Fibroblast of lung (primary cell): ENCODE measurements at places on chromosomes 6 and 20. TPM values are rescaled to one million over a fixed set of nuclear protein-coding genes. Genes with fewer than 3 reads are reported as not detected.
A peak's percentile ranks its signal among the peaks of the same experiment; 100 is the strongest.

Gene MCM3
- total RNA-seq: 15.9 and 18.0 TPM in 2 replicates

Gene SIRPB1
- 0.17 and 1.0 TPM in 2 replicates for total RNA-seq

Gene OR2H1
- not detected in 2 replicates for total RNA-seq

Gene ATP9A
- 53.7 and 96.3 TPM in 2 replicates for total RNA-seq

DNA sequence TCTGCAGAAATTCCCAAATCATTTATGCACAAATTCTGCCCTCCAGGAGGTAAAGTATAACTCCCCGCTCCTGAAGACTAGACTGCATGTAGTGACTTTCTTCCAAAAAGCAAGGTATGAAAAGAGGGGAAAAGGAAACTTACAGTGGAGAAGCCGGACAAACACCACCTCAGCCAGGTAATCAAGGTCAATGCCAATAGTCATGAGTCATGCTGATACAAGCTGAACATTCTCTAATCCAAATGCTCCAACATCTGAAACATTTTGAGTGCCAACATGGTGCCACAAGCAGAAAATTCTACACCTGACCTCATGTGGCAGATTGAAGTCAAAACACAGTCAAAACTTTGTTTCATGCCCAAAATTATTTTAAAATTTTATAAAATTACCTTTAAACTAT is 165.6 kb downstream of the FOXA2 start:
- no peaks in the 10 kb centered on the region for H3K4me1 ChIP-seq
- no peaks in the 10 kb centered on the region for H3K36me3 ChIP-seq
- no peaks in the 10 kb centered on the region for H3K27me3 ChIP-seq
- H3K27ac ChIP-seq: no peak overlapping the region
- DNase-seq: no peak

- H3K4me3 ChIP-seq: no peak overlapping the region
- DNase-seq: no peak
- H3K27me3 ChIP-seq: no peaks in the 10 kb centered on the region
- no peak overlapping the region for H3K27ac ChIP-seq
- no peaks in the 10 kb centered on the region for H3K4me1 ChIP-seq
These were observed 67.0 kb upstream of the AKAP12 start for GRCh38 chr6:151172751-151173150.

DNA sequence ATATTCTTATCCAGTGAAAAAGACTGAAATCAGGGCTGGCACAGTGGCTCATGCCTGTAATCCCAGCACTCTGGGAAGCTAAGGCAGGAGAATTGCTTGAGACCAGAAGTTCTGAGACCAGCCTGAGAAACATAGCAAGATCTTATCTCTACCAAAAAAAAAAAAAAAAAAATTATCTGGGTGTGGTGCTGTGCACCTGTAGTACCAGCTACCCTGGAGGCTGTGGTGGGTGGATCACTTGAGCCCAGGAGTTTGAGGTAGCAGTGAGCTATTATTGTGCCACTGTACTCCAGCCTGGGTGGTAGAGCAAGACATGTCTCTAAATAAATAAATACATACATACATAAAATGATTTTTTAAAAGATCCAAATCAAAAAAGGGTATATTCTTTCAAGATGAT is 6.3 kb downstream of the CALHM6 start:
- H3K4me3 ChIP-seq: no peak overlapping the region
- DNase-seq: no peak
- no peak overlapping the region for H3K27ac ChIP-seq

DNA sequence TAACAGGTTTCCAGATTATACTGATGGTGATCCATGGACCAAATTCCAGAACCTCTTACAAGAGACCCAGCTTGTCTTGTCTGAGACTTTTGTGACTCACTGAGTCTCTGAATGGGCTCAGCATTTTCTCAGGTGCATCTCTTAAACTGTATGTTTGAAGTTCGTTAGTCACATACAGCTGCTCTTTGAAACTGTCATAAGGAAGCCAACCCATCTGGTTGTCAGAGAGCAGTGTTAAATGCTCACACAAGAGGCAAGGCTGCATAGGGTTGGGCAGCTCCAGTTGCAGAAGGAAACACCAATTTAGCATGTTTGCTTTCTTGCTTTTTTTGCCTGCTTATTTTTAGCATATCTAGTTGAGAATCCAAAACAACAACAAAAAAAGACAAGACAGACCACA is 47.1 kb downstream of the TRIM27 start:
- no peak overlapping the region for H3K27ac ChIP-seq
- DNase-seq: no peak
- H3K27me3 ChIP-seq: no peaks in the 10 kb centered on the region
- H3K36me3 ChIP-seq: no peaks in the 10 kb centered on the region
- H3K4me1 ChIP-seq: no peaks in the 10 kb centered on the region

DNA sequence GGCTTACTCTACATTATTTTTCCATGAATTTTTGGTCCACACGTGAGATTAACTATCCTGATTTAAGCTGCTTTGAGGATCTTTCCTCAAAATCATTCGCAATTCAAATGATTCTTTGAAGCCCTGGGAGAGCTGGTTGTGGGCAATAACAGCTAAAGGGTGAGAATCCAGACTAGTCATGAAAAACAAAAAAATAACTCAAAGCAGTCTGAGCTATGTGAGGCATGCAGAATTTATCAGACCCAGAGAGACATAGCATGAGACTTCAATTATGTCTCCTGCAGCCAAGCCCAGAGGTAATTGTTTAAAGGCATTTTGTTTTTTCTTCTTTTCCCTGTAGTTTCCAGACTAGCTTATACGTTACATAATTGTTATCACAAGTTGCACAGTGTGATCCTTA is 517.3 kb upstream of the PTCHD4 start:
- no peak overlapping the region for H3K27ac ChIP-seq
- H3K36me3 ChIP-seq: no peaks in the 10 kb centered on the region
- H3K27me3 ChIP-seq: no peaks in the 10 kb centered on the region
- no peak overlapping the region for H3K4me3 ChIP-seq
- DNase-seq: peak; percentile 64

DNA sequence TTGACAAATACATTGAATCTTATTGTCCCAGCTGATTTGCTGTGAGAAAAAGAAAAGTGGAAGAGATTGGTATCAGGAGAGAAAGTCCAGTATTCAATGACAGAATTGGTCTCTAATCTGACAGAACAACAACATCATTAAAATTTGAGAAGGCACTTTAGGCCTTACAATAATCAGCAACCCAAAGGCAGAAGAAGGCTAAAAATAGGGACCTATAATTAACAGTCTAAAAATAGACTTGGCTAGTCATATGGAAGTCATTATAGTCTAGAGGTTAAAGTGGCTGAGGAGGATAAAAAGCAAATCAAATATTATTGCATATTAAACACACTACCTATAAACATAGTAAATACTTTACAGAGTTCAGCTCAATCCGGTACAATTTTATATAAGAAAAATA is 393.6 kb upstream of the JAG1 start:
- no peaks in the 10 kb centered on the region for H3K27me3 ChIP-seq
- no peaks in the 10 kb centered on the region for H3K36me3 ChIP-seq
- no peak for DNase-seq
- H3K4me3 ChIP-seq: no peak overlapping the region
- H3K4me1 ChIP-seq: no peaks in the 10 kb centered on the region
- no peak overlapping the region for H3K27ac ChIP-seq

DNA sequence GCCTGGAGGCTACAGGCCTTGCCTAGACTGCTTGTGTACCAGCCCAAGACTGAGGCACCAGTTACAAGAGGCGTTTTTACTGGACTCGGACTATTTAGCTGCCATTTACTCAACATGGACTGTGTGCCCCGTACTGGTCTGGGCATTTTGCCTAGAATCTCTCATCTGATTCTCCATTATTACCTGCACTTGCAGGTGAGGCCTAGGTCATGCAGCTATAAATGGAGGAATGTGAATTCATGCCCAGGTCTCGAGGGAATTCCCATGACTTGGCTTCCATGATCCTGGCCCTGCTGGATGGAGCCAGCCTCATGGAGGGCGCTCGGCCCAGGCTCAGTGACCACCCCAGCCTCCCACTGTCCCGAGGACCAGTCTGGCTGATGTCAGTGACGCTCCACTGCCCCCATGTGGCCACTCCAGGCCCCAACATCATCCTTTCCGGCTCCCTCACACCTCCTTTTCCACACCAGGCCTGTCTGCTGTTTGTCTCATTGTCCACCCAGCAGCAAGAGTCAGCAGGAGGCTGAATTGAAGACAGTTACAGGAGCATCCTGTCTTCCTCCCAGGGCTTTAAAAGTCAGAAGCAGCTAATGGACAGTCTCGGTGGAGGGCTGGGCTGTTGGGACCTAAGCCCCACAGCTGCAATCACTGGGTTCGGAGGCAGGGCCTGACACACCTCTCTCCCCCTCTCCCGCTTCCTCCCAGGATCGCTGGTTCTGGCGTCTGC is 8.7 kb downstream of the MMP24OS start:
- peaks cover 6% of the 10 kb centered on the region for H3K36me3 ChIP-seq
- no peak overlapping the region for H3K4me3 ChIP-seq
- H3K27ac ChIP-seq: no peak overlapping the region
- peaks cover 3% of the 10 kb centered on the region for H3K4me1 ChIP-seq

- peaks cover 5% of the 10 kb centered on the region for H3K4me1 ChIP-seq
- no peak overlapping the region for H3K4me3 ChIP-seq
- no peak overlapping the region for H3K27ac ChIP-seq
- H3K36me3 ChIP-seq: no peaks in the 10 kb centered on the region
These were observed 62.5 kb upstream of the ZNFX1 start for GRCh38 chr20:49340161-49340966.

DNA sequence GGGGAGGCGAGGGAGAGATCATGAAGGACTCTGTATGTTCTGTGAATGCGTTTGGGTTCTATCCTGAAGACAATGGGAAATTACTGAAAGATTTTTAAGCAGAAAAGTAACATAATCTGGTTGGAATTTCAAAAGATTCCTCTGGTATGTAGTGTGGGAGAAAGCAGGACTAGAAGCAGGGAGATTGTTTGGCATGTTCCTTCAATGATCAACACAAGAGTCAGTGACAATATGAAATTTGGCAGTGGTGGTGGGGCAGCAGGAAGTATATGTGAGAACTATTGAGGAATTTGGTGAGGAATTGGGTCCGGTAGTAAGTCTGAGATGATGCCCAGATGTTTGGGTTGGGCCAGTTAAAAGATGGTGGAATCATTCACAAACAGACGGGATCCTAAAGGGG is 348.7 kb downstream of the CD83 start:
- no peak for DNase-seq
- H3K36me3 ChIP-seq: no peaks in the 10 kb centered on the region
- no peak overlapping the region for H3K4me3 ChIP-seq
- no peaks in the 10 kb centered on the region for H3K27me3 ChIP-seq
- peaks cover 3% of the 10 kb centered on the region for H3K4me1 ChIP-seq

GRCh38 chr6:126779331-126779730 is 339.1 kb upstream of the RSPO3 start:
- H3K4me1 ChIP-seq: no peaks in the 10 kb centered on the region
- no peaks in the 10 kb centered on the region for H3K36me3 ChIP-seq
- H3K27ac ChIP-seq: no peak overlapping the region
- H3K27me3 ChIP-seq: no peaks in the 10 kb centered on the region
- no peak overlapping the region for H3K4me3 ChIP-seq
- DNase-seq: no peak

GRCh38 chr6:113396730-113397129 is 460.4 kb upstream of the MARCKS start:
- H3K36me3 ChIP-seq: no peaks in the 10 kb centered on the region
- no peaks in the 10 kb centered on the region for H3K4me1 ChIP-seq
- H3K4me3 ChIP-seq: no peak overlapping the region
- no peak overlapping the region for H3K27ac ChIP-seq
- peak; percentile 51 for DNase-seq

- no peak for DNase-seq
- H3K27ac ChIP-seq: no peak overlapping the region
- H3K36me3 ChIP-seq: peaks cover 27% of the 10 kb centered on the region
- peaks cover 26% of the 10 kb centered on the region for H3K4me1 ChIP-seq
These were observed 15.4 kb downstream of the UQCC2 start for GRCh38 chr6:33696076-33696475.

- no peaks in the 10 kb centered on the region for H3K36me3 ChIP-seq
- DNase-seq: no peak
- no peak overlapping the region for H3K4me3 ChIP-seq
- H3K4me1 ChIP-seq: no peaks in the 10 kb centered on the region
- H3K27me3 ChIP-seq: no peaks in the 10 kb centered on the region
- H3K27ac ChIP-seq: no peak overlapping the region
These were observed 26.9 kb upstream of the LRRC1 start for GRCh38 chr6:53767941-53768340.

DNA sequence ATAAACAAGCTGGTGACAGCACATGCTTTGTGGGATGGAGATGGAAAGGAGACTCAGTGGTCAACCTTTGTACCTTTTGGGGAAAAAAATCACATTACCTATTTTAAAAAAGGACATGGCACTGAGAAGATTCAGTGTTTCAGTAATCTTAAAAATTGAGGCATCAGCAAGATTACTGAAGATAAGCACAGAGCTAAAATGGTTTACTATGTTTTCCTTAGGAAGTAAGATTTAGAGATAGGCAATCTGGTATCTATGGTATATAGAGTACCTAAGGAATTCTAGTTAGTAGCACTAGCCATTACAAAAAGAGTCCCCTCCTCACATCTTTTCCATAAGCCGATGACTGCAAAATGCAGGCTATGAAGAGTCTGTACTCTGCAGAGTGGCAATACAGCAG is 35.7 kb downstream of the TOMM6 start:
- H3K27me3 ChIP-seq: no peaks in the 10 kb centered on the region
- no peaks in the 10 kb centered on the region for H3K4me1 ChIP-seq
- H3K4me3 ChIP-seq: no peak overlapping the region
- no peak overlapping the region for H3K27ac ChIP-seq
- DNase-seq: no peak

GRCh38 chr6:84469144-84469543 is 241.7 kb upstream of the CEP162 start:
- H3K4me1 ChIP-seq: no peaks in the 10 kb centered on the region
- H3K36me3 ChIP-seq: no peaks in the 10 kb centered on the region
- no peaks in the 10 kb centered on the region for H3K27me3 ChIP-seq
- no peak for DNase-seq

- H3K4me3 ChIP-seq: no peak overlapping the region
- DNase-seq: peak; percentile 78
- peaks cover 6% of the 10 kb centered on the region for H3K4me1 ChIP-seq
- peak overlapping the region; percentile 8 for H3K27ac ChIP-seq
These were observed 3.1 kb upstream of the AKIRIN2 start for GRCh38 chr6:87705070-87705691.

DNA sequence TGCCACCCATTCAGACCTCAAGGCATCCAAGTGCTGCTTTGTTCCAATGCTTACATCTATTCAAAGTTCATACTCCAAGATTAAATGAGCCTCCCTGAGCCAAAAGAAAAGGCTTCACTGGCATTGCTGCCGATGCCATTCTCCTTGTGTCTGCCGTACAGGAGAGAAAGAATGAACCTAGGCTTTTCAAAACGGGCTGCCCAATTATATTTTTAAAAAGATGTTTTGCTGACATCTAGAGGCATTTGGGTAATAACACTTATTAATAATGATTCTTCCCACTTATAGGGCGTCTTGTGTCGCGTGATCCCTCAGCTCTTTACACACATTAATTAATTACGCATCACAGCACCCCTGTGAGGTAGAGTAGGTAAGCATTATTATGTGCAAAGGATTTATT is 545.6 kb downstream of the PKHD1 start:
- no peaks in the 10 kb centered on the region for H3K4me1 ChIP-seq
- no peaks in the 10 kb centered on the region for H3K27me3 ChIP-seq
- DNase-seq: no peak
- no peak overlapping the region for H3K27ac ChIP-seq

GRCh38 chr6:135871296-135871695 is 19.8 kb downstream of the PDE7B start:
- H3K27ac ChIP-seq: peak overlapping the region; percentile 48
- no peak overlapping the region for H3K4me3 ChIP-seq
- DNase-seq: no peak
- no peaks in the 10 kb centered on the region for H3K27me3 ChIP-seq
- no peaks in the 10 kb centered on the region for H3K36me3 ChIP-seq
